GM04504 (cell line): ENCODE measurements at places on chromosomes 1 and 21.

- DNase-seq, result no peak
These were observed 1.5 kb upstream of the COL16A1 start for GRCh38 chr1:31705080-31705866.

GRCh38 chr21:38916214-38916964, 110.7 kb downstream of the ETS2 start:
- DNase-seq, result no peak

GRCh38 chr21:27033471-27033870, 66.6 kb upstream of the ADAMTS5 start:
- DNase-seq, result no peak

DNA sequence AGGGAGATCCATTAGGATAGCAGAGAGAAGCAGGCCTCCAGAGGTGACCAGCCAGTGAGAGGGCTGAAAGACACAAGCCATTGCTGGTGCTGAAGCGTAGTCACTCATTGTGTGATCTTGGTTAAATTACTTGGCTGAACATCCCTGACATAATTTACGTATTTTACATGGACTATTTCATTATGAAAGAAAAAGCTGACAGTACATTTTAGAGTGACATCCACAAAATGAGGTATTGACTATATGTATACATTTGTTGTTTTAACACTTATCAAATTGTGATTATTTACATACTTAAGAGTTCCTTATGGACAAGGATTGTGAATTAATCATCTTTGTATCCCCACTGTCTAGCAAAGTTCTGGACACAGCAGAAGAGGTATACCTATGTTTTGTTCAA, 14.9 kb downstream of the DESI2 start:
- DNase-seq, result no peak

GRCh38 chr1:209307846-209308245, 275.7 kb upstream of the CAMK1G start:
- DNase-seq, result no peak

DNA sequence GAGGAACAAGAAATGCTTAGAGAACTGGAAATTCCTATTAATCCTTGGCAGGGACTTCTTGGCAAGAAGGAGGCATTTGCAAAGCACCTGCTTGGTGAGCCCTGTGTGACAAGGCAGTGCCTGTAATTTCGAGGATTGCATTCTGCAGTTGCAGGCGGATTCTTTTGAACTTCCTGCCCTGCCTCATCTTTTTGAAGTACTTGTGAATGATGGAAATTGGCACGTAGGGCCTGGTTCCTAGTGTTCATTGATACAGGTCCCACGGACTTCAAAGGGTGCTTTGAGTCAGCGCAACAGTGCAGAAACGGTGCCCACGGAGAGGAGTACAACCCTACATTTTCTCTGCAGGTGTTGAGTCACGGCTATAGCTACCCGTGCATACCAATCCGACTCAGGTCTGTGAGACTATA, 6.4 kb downstream of the HUNK start:
- no peak for DNase-seq

DNA sequence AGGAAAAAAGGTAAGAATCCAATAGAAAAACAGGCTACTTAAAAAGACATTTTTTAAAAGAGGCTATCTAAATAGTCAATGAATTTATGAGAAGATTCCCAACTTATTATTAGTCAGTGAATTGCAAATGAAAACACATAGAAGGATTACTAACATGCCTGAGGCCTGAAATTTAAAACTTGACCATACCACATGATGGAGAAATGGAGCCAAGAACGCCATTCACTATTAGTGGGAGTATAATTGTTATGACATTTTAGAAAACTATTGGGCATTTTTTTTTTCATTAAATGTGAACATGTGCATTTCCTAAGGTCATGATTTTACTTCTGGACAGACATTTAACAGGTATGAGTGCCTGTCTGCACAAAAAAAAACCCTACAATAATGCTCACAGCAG, 24.8 kb upstream of the OR2B11 start:
- DNase-seq, result no peak

GRCh38 chr1:217586586-217586985, 44.3 kb downstream of the GPATCH2 start:
- no peak for DNase-seq

- no peak for DNase-seq
These were observed 18.1 kb downstream of the KNCN start for GRCh38 chr1:46533179-46533864.

DNA sequence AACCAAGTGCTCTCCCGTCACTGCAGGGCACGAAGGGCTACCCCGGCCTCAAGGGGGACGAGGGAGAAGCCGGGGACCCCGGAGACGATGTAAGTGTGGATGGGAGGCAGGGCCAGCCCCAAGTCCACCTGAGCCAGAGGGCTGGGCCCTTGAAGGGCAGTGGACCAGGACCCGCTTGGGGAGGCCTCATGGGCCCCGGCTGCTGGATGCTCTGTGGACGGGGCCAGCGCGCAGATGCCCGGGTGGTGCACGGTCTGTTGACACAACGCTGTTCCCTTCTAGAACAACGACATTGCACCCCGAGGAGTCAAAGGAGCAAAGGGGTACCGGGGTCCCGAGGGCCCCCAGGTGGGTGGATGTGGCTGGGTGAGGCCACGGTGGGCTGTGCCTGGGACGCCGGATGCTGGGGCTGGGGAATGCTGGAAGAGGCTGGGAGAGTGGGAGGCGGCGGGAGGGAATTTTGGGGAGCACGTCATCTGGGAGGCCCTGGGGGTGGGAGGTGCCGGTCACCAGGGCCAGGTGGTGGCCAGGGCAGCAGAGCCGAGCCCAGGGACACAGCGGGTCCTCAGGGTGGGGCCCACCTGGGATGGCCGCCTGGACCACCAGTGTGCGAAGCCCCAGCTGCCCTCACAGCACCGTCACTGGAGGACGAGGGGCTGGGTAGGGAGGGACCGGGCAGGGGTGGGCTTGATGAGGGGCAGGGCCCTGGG, 17.5 kb downstream of the COL6A1 start:
- no peak for DNase-seq

GRCh38 chr1:160539990-160540858, 17.2 kb upstream of the SLAMF6 start:
- DNase-seq, result no peak

GRCh38 chr1:39160703-39161102, 43.8 kb upstream of the MACF1 start:
- no peak for DNase-seq

- no peak for DNase-seq
These were observed 53.4 kb downstream of the GALNT2 start for GRCh38 chr1:230120289-230120920.

GRCh38 chr1:214827883-214828282, 224.9 kb downstream of the CENPF start:
- DNase-seq, result no peak
